ENCODE measurements at places on chromosomes 12 and 14. TPM values are rescaled to one million over a fixed set of nuclear protein-coding genes. Genes with fewer than 3 reads are reported as not detected.

DNA sequence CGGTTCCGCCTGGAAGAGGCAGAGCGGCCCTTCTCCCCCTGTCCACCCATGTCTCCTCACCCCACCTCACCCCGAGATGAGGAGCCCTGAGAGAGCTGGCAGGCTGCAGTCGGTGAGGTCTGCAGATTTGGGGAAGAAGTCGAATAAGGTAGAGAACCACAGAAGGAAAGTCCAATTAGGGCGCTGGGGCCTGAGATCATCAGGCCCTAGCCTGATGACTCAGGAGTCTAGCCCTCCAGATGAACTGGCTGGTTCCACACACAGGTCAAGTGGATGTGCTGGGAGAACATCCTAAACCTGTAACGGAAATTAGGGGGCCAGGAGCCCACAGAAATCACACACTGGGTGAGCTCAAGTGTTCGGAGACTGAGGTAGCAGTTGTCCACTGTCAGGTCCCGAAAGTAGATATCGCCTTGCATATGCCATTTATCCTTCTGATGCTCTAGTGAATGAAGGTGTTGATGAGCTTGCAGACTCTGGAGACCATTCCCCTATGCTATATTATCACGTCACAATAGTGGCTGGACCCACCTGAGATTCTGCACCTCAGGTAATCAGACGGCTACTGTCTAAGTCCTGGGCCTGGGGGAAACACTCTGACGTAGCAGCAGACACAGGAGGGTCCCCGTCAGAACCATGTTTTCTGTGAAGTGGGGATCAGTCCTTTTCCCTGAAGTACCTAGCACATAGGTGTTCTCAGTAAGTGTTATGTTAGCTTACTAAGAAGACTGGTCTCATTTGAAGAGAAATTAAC is 886 bp upstream of the METTL17 start:
- no peak for DNase-seq

DNA sequence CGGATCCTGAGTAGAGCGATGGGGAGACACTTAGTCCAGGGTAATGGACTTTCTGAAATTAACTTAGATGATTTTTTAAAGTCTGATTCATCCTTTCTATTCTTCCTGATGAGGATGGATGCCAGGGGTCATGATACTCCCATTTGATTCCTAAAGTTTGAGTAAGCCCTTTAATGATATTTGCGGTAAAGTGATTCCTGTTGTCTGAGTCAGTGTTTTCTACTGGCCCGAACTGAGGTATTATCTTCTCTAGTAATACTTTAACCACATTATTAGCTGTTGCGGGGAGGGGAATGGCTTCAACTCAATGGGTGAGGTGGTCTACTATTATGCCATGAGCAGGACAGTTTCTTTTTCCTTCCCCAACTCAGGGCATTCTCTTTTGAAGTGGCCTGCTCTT is 111.6 kb downstream of the RIN3 start:
- DNase-seq = no peak

- no peak for DNase-seq
These were observed 1.2 kb downstream of the KCNK13 start for GRCh38 chr14:90062822-90063539.

- DNase-seq = no peak
These were observed 21.7 kb upstream of the MIA2 start for GRCh38 chr14:39212034-39212433.

- DNase-seq = no peak
These were observed 429.4 kb downstream of the ZFP36L1 start for GRCh38 chr14:68363466-68363842.

- no peak for DNase-seq
These were observed 67.8 kb upstream of the EGLN3 start for GRCh38 chr14:34018564-34019244.

- no peak for DNase-seq
These were observed 2.8 kb downstream of the ZFP36L1 start for GRCh38 chr14:68789821-68790643.

DNA sequence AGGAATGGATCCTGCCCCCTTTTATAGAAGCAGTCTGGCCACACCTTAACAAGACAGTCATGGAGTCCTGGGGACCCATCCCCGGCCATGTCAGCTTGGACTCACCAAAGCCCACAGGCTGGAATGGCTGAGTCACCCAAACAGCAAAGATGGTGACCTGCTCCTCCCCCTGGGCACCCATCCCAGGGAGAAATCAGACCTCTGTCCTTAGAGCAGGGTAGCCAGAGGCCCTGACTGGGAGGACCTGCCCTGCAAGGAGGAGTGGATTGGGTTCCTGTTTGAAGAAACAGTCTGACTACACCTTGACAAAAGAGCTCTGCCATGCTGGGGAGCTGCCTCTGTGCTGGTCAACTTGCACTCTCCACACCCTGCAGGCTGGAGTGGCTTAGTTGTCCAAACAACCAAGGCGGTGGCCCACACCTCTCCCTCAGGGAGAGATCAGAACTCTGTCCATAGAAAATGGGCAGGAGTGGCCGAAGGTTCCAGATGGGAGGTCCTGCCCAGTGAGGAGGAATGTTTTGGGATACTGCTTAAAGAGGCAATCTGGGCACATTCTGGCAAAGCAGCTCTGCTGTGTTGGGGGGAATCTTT is 16.6 kb downstream of the MGP start:
- no peak for DNase-seq

Gene PMEL
- 4.6 TPM for polyA plus RNA-seq

Gene RILPL1
- 24.0 TPM for polyA plus RNA-seq

- DNase-seq = no peak
These were observed 492.4 kb upstream of the TMPO start for GRCh38 chr12:98022961-98023360.

DNA sequence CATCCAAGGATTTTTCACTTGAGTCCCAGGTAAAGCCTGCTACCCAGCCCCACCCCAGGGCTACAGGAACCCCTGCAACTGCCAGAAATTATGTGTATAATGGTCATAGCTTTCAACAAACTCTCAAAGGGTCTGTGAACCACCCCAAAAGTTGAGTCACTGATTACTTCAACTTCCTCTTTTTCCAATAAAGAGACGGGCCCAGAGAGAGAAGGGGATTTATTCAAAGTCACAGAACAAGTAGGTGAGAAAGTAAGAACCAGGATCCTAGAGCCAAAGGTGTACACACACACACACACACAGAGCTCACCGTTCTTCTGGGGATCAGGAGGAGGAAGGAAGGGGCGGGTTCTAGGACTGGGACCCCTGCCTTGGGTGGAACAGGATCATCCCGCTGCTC is 4.8 kb upstream of the ITPK1 start:
- DNase-seq = no peak

DNA sequence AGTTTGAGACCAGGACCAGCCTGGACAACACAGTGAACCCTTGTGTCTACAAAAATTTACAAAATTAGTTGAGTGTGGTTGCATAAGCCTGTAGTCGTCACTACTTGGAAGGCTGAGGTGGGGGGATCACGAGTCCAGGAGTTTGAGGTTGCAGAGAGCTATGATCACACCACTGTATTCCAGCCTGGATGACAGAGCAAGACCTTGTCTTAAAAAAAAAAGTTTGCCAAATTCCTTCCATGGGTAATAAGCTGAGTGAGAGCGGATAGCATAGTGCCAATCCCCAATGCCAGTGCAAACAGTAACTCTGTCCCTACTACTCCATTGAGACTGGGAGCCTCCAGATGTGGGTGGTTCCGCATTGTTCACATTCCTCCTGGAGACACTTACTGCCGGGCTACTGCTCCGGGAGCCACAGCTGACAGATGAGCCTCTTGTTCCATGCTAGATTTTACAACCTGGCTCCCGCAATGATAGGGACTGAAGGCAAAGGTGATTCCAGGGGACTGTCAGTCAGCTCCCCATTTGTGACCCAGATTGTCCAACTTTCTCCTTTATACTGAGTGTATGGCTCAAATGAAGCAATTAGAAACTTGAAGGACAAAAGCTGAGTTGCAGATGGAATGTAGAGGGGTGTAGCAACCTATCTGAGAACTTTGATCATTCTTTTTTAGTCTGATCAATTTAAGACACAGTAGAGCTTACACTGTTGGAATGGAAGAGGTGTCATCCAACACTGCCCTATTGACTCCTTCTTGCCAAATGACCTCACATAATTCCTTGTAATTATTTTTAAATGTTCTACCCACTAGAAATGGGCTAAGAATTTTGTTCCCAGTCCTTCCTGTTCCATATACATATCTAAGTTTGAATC is 13.4 kb upstream of the FRMD6 start:
- no peak for DNase-seq

Gene AQP6
- 23.7 TPM for polyA plus RNA-seq

DNA sequence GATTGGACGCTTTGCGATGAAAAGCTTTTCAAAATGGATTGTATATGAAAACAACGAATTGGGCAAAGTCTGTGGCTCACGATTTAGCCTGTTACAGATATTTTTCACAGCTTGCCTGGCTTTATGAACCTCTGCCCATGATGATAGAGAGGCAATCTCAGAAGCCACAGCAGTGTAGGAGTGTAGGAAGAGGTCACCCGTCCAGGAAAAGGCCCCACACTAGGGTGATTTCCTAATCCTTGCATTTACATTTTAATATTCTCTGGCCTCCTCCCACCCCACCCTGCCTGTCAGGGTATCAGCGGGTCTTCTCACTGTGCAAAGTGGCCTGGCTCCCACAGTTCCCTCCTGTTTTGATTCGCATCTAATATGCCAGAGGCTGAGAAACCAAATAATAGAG is 81.8 kb upstream of the FOXN3 start:
- no peak for DNase-seq

Gene KLRC3
- not detected for polyA plus RNA-seq
